ENCODE measurements at places on chromosomes 6 and 20.

DNA sequence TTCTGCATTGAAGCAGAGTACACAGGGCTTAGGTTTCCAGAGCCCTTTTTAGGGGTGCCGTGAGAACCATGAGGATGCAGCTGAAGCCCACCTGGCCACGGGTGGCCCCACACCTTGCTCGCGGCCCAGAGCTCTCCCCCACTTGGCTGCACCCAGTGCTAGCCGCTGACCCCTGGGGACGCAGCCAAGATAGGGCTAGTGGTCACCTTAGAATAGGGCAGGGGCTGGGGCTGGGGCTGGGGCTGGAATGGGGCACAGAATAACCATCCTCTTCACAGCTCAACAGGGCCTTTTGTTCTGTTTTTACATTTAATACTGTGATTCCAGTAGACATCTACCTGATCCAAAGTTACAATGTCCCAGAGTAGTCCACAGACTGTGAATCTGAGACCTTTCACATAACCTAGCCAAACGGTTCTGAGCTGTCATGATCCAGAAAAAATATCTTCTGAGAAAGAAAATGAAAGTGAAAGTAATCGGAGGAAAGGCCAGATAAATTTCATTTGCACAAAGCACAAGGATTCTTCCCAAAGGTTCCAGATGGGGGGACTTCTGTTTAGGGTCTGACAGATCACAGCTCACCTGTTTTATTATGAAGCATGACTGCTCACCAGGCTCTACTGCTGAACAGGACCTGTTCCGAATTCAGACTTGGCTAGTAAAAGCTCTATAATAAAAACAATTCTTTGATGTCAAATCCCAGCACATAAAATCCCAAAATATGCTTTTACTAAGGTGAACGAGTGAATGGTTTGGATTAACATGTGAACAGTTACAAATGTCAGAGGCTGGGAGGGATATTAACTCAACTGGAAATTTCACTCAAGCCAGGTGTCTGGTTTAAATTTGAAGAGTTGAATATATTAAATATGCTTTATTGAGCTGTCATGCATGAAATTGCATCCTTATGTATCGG is 401.9 kb downstream of the THBS2 start:
- DNase-seq = no peak

- DNase-seq = no peak
These were observed 15.5 kb downstream of the EEF1E1 start for GRCh38 chr6:8086755-8087306.

GRCh38 chr6:32974541-32975308 is 6.3 kb downstream of the BRD2 start:
- DNase-seq = no peak

- no peak for DNase-seq
These were observed 11.7 kb downstream of the PPIL1 start for GRCh38 chr6:36862848-36863382.

GRCh38 chr6:151413372-151414145 is 22.2 kb upstream of the ZBTB2 start:
- no peak for DNase-seq

Data from NCI-H1105 treated with DMSO at 0.1 percent for 48 hours (cell line).